ENCODE measurements at places on chromosomes 3 and 15. TPM values are rescaled to one million over a fixed set of nuclear protein-coding genes. Genes with fewer than 3 reads are reported as not detected.

Gene TIMP4
- 56.7 TPM for total RNA-seq

Gene FAM3D
- not detected for total RNA-seq

GRCh38 chr3:176581589-176581988, 615.7 kb downstream of the TBL1XR1 start:
- DNase-seq, result no peak

GRCh38 chr3:157410945-157411344, 25.7 kb upstream of the PTX3 start:
- DNase-seq, result no peak

GRCh38 chr15:81569286-81570080, 195.5 kb upstream of the TMC3 start:
- DNase-seq, result no peak

GRCh38 chr3:76152028-76152427, 366.7 kb upstream of the ZNF717 start:
- no peak for DNase-seq

DNA sequence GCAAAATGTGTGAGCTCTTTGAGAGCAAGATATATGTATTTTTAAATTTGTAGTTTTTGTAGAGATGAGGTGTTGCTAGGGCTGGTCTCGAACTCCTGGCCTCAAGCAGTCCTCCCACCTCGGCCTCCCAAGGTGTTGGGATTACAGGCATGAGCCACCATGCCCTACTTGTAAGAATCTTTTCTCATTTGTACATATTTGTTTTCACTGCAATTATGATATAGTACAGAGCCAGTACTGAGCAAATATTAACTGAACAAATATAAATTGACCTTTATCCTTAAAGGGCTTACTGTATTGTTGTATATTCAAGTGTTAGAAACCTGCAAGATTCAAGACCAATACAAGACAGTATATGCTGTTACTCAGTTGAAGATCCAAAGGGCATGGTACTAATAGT, 53.4 kb downstream of the GTF2E1 start:
- DNase-seq, result no peak

GRCh38 chr3:45889337-45889736, 3.0 kb downstream of the CCR9 start:
- DNase-seq, result no peak

DNA sequence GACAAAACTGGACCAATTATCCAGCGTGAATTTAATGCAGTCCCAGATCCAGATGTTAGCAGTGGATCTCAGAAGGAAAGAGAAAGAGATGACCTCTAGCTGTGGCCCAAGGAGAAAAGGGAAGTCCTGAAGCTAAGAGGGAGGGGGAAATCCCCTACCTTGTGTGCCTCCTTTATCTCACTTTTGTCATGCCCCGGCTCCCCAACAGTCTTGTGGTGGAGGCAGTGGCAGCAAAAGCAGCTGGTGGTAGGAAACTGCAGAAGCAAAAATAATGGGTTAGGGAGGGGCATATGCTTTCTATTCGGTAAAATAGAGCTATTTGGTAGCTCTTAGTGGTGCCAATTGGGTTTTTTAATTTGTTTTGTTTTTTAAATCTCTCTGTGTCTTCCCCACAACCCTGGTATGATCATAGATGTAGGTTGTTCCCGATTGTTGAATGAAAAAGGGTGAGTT, 56.5 kb downstream of the MCTP2 start:
- no peak for DNase-seq

- no peak for DNase-seq
These were observed 13.3 kb downstream of the EBLN2 start for GRCh38 chr3:73074781-73075180.

DNA sequence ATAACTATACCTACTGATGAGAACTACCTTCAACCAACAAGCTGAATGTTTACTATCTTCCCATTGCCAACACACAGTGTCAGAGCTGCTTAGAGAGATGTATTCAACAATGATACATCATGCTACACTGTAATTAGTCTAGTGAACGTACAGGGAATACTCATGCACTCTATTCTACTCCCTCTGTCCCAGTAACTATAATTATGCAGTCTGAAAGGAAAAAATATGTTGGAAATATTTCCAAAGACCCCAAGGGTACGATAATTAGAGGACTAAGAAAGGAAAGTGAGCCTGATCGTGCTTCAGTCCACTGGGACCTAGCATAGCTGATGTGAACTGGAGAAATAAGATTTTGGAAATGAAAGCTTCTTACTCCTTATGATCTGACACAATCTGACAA, 36.9 kb upstream of the FSIP1 start:
- DNase-seq, result no peak
